ENCODE measurements at places on chromosomes 1 and 21.

DNA sequence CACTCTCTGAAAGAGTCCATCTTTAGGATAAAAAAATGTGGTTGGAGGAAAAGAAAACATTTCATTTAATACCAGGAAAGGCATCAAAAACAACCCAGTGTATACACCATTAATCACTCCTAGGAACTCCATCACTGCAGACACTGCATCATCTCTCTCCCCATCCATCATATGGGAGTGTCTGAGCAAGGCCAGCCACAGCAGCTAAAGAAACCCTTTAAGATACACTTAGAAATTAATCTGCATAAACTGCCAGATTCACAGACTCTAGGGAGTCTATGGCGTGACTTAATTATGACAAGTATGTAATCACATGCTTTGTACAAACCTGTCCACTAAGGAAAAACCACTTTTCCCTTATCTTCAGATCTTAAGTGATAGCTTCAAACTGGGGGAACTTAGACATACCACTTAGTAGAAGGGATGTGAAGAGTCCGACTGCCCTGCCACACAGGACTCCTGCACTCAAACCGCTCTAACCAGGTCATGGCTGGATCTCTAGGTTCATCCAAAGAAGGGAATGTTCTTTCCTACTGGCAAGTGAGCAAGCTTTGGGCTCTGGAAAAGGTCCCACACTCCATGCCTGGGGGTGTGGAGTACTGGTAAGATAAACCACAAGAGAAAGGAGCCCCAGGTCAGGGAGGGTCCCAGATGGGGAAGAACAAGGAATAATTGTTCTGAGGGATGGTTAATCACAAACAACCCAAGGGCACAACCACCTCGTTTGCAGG is 61.0 kb upstream of the C8B start:
- DNase-seq = no peak

DNA sequence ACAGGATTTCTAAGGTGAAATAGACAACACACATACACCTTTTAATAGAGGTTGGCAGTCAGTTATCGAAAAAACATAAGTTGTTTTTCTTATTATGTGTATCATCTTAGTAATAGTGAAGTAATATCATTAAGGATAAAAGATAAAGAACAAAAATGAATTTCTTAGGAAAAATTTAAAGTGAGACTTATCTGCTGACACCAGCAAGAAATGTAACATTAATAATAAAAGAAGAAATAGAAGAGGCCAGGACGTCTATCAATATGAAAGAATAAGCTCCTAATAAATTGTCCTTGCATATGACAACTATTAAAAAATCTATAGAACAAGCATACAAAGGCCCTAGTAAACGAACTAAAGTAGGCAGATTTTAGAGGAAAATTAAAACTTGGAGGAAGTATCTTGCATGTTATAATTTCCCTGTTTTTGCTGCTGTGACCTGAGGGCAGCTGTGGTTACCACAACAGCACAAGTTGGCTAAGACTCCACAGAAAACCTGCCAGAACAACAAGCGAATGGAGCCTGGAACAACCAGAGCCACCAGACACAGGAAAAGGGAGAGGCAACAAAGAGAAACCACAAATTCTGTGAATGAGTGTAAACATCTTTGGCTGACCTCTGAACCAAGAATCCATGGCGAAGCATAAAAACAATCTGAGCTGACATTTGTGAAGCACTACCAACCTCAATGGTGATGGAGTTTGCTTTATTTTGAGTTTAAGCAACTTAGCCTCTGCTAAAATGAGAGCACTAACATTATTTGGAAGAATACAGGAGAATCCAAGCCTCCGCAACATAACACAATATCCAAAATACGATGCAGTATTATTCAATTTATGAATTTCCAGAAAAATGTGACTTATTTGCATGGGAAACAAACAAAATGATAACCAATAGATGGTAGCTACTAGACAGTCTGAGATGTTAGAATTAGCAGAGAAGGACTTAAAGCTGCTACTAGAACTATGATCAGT is 207.5 kb downstream of the KCNT2 start:
- no peak for DNase-seq

DNA sequence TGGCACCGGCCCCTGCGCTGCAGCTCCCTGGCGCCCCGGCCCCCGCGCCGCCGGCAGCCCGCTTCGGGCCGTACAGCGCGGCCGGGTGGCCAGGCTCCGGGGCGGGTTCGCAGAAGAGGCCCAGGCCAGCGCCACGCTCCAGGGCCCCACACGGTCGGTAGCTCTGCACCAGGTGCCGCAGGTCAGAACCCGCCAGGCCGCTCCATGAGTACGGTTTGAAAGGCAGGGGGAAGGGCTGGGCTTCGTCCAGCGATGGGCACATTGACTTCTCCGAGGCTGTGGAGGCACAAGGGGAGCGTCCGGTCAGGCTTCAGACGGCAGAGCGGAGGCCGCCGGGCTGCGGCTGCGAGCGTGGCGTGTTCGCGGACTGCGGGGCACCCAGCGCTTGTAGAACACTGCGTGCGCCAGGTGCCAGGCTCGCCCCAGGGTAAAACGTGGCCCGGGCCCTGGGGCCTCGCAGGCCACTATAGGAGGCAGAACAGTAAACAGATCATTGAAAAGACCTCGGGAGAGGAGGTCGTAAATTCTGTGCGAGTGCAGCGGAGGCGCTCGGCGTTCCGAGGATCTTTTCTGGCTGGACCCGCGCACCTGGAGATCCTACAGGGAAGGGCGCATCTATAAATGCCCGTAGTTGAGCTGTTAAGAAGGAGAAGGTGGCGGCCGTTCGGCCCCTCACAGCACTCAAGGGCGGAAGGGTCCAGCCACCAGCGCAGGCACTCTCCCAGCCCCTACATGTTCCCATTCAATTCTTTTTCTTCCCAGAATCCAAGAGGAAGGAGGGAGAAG is 5.7 kb downstream of the GFI1 start:
- no peak for DNase-seq

DNA sequence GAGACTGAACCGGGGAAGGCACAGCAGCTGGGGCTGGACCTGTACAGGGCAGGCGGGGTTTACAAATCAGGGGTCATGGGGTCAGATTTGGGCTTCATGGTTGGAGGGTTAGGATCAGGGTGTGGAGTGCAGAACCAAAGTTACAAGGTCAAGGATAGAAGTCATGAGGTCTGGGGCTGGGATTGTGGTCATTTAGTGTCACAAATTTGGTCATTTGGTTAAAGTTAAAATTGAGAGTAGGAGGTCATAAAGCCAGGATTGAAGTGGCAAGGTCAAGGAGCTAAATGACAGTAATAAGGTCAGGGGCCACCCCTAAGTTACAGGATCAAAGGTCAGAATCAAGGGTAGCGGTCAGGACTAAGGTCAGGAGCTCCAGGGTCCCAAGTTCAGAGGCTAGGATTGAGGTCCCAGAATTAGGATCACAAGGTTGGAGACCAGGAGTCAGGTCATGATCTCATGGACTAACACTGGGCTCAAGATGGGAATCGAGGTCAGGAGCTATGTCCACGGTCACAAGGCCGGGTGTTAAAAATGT is 20.4 kb downstream of the SERINC2 start:
- DNase-seq = no peak

DNA sequence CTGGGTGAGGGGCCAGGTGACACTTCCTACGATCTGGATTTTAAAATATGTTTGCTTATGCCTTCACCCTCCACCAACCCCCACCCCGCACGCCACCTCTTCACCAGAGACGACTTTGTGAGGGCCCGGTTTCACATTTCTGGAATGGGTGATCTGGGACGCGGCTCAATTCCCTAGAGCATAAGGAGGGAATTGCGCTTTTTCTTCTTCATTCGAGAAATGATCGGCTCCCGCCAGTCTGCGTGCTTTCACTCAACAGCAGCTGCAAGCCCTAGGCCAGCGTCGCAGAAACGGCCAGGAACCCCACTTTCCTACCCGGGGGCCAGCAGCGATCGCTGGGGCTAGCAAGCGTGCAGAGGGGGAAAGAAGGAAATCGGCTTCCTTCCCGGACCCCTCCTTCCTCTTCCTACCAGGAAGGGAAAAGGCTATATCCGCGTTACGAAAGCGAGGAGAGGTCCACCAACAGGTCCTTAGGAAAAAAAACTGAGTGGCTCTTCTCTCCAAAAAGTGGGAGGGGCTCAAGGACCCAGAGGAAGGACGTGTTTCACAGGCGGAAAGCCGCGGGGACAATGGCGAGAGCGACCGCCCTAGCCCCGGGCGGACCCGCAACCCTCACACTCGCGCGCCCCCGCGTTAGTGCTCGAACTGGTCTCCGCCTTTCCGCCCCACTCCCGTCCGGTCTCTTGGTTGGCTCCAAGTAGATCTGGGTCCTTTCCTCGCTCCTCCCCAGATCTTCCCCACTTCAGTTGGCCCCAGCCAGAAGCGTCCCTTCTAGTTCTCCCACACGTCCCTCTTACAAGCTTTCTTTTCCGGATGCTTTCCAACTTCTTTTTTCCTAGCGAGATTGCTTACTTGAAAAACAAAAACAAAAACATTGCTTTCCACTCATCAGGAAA is 1.1 kb upstream of the ADAMTS1 start:
- DNase-seq = no peak

GRCh38 chr1:8908388-8909151 is 30.1 kb upstream of the ENO1 start:
- no peak for DNase-seq

DNA sequence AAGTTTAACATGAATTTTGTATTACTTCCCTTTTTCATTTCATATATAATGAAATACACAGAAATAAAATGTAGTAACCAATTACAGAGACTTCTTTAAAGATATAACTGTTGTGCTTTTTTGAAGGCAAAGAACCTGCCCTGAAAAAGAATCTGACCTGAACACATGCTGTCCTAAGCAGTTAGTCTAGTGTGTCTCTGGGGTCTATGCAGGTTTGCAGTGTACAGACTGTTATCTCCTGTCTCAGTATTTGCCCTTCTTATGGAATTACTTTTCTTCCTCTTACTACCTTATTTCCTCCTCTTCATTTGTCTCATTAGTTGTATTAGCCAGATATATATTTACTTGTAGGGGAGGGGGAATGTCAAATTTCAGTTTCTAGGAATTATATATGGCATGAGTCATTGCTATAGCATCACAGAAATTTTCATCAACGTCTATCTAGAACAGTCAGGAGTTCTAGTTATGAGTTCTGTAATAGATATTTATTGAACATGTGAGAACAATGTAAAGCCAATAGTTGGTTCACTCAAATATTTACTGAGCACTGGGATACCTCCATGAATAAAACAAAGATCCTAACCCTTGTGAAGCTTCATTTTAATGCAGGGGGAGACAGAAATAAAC is 28.4 kb upstream of the PLEKHO1 start:
- no peak for DNase-seq

GRCh38 chr1:116855773-116856201 is 53.9 kb upstream of the PTGFRN start:
- DNase-seq = no peak

DNA sequence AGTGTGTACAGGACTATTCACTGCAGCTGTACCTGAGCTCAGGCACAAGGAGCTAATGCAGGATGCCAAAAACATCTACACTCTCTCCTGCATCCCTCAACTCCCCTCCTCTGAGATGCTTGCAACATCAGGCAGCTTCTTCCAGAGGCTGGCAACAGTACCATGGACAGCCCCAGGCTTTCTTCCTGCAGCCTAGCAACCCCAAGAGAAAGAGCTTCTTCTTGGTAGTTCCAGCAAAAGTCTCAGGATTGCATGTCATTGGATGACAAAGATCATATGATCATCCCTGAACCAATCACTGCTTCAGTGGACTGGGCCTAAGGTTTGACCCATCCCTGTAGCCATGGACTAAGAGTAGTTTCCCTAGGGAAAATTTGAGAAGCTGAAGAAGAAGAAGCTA is 46.7 kb downstream of the CAMK2N1 start:
- no peak for DNase-seq

DNA sequence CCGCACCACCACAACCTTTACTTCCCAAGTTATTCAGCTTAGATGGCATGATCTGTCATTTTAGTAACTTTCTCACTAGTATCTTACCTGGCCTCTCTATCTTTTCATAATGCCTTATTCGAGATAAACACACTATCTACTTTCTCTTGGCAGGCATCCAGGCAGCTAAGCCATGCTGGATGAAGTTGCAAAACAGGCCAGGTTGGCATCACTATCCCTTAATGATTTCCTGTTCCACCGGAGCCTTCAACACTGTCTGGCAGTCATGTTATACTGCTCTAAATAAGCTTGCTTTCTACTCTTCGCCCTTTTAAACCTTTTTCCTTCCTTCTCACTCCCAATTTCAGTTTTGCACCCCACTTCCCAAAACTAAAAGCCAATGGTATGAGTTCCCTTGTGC is 12.0 kb upstream of the KCNH1 start:
- no peak for DNase-seq

- no peak for DNase-seq
These were observed 906.0 kb downstream of the ADGRL2 start for GRCh38 chr1:82706741-82707140.

- peak; percentile 5 for DNase-seq
These were observed 235.2 kb downstream of the KCNT2 start for GRCh38 chr1:196372896-196373536.

GRCh38 chr1:206961668-206962067 is 8.6 kb downstream of the FCAMR start:
- DNase-seq = no peak

DNA sequence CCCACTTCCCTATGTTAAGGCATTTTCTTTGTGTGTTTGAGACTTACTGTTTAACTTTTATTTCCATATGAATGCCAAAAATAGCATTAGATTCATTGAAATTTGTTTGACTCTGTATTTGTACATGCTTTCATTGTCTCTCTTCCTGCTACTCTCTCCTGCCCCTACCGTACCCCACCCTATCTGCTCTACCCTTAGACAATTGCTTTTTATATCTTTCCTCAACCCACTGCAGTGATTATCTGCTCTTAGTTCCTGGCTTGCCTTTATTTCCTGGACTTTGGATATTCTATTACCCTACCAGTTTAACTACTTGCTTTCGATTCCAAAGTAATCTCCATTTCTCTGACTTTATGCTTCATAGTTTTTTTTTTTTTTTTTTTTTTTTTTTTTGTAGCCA is 10.5 kb downstream of the RAVER2 start:
- no peak for DNase-seq

DNA sequence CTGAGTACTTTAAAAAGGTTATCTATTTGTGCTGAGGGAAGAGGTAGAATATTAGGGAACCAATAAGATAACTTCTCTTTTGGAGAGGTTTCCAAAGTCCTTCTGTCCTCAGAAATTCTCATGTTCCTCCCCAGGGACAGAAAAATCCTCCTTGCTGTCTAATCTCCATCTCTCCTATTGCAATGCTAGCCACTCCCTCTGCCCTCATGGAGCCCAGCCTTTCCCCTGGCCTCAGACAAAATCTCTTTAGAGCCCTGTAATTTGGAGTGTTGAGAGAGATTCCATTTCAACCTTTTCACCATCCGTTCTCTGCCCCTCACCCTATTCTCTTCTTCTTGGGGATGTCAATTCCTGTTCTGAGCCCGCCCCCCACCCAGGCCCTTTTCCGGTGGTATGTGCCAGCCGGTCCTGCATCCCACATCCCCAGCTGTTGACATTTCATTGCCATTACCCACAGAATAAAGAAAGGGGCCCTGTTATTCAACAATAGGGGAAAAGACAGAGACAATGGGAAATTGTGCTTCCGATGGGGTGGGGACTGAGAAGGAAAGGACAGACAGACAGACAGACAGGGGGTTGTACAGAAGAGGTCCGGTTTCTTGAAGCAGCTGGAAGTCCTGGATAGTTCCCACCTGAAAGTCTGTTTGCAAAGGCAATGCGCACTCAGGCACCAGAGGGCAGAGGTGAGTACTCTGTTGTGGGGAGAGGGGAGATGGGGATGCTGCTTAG is at the start of gene HAPLN2:
TSS of gene HAPLN2 (plus strand) at position 563 of the 729 bp plus-strand sequence. CDS start 4,076 bp downstream, outside the sequence.
- no peak for DNase-seq

All from GF-D8 (cell line).